HT1080 (cell line): ENCODE measurements at places on chromosomes 1 and 21. TPM values are rescaled to one million over a fixed set of nuclear protein-coding genes. Genes with fewer than 3 reads are reported as not detected.

RNU5D-1 gene
- total RNA-seq = not detected in 2 replicates

MAN1C1 gene
- not detected in 2 replicates for total RNA-seq

CRNN gene
- total RNA-seq = not detected in 2 replicates

MYCL gene
- total RNA-seq = 0.40 and 5.6 TPM in 2 replicates

DNA sequence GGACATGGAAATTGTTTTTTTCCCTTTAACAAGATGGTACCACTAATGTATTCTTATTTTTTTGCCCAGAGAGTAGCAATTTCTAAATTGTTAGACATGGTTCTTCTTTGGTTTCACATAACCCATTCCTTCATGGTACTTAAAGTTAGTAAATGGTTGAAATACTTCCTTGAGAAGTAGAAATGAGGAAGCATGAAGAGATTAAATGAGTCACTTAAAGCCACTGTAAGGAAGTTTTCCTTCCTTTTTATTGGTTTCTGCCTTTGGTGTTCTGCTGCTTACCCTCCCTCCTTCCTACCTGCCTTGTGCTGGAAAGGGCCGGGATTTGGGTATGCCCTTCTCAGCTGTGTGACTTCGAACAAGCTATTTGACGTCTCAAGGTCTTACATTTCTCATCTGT is 101.0 kb downstream of the KIF26B start:
- DNase-seq = no peak

DNA sequence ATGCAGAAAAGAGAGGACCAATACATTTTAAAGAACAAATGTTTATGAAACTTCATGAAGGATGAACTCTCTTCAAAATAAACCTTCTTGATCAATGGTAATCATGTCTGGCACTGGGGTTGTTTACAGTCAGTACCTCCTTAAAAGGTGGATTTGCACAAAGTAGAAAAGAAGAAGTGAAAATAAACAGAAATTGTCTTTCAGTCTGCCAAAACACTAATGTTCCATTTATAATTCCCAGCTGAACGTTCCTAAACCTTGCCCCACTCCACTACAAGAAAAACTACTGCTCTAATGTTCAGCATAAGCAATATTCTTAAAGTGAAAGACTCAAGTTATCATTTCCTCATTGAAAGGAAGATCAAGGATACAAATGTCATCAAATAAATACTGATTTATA is 86.2 kb downstream of the EIF4G3 start:
- no peak for DNase-seq

GRCh38 chr1:171850651-171851350 is 9.5 kb downstream of the DNM3 start:
- no peak for DNase-seq

DNA sequence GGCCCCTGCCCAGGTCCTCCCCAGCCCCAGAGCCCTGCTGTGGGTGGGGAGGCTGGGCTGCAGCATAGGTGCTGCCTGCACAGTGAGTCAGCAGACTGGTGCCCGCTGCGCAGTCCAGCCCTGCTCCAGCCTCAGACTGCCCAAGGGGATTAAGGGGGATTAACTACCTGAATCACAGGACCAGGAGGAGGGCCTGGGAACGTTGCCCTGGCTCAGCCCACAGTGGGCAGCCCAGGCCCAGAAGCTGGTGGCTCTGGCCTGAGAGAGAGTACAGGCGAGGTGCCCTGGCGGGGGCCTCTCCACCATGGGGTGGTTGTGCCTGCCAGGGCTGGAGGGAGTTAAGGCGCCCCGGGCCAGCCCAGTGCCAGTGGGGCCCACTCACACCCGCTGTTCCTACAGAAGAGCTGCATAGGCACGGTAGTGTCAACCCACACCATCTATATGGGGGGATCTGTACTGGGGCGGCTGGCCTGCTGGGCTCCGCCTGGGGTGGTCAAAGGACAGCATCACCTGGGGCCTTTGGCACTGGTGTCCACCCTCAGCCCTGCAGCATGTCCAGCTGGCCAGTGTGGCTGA is 2.3 kb downstream of the OBSCN start:
- DNase-seq = peak; percentile 69

DNA sequence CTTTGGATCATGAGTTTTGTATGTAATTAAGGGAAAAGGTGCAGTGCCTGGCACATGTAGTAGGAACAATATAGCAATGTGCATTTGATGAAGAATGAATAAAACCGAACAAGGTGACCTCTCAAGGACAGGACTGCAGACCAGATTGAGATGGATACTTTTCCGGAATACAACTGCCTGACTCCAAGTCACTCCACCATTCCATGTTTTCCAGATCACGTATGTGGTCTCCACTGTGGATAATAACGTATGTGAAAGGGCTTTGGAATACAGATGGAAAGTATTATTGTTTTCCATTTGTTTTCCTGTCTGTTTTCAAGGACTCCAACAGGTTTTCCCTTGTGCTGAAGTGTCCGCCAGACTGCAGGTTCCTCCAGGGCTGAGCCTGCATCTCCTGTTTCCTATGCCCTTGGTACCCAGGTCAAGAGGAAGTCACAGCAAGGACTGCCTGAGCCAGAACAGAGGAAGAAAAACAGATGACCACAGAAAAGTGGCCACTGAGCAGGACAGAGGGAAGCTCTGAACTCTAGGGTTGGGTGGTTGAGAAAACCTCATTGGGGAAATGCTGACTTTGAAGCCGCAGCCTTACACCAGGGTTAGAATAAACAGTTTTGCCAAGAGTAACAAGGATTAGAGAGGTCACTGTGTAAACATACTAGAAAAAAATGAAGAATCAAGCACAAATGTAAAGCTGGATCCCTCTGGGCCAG is 4.0 kb downstream of the CFAP45 start:
- DNase-seq = no peak

DNA sequence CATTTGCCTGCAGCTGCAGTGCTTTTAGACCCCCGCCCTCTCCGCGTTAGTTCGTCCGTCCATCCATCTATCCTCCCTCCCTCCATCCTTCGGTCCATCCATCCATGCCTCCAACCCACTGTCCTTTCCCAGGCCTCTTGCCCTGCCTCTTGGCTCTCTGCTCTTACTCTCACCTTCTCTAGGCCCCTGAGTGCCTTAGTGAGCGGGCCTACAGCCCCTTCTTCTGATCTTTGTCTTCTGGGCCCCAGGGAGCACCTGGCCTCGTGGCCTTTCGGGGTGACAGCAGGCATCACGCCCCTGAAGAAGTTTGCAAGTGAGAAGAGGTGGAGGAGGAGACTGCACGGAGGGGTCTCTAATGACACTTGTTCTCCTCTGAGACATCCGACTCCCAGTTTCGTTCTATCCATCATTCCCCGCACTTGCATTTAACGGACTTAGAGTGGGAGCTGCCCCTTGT is 842 bp downstream of the ATXN7L2 start:
- DNase-seq = no peak

- no peak for DNase-seq
Measured at GRCh38 chr1:151147665-151148064, 1.2 kb upstream of the SEMA6C start.

GRCh38 chr1:178278916-178279686 is 185.2 kb downstream of the RASAL2 start:
- no peak for DNase-seq

DNA sequence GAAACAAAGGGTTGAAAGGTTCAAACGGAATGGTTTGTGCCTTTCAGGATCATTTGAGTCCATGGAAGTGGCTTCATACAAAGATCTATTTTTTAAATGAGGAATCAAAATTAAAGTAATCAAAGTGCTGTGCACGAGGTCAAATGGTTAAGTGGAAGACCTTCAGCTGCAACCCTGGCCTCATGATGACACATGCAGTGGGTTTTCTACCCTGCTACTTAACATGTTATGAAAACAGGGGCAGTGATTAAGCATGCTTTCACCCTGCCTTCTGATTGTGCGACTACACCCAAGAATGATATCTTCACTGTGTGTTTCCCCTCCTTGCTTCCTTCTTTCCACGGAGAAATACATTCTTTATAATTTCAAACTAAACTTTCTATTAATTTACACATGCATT is 604.2 kb downstream of the LRRIQ3 start:
- peak; percentile 58 for DNase-seq

GRCh38 chr1:201639391-201639790 is 100.5 kb downstream of the NAV1 start:
- DNase-seq = no peak

DNA sequence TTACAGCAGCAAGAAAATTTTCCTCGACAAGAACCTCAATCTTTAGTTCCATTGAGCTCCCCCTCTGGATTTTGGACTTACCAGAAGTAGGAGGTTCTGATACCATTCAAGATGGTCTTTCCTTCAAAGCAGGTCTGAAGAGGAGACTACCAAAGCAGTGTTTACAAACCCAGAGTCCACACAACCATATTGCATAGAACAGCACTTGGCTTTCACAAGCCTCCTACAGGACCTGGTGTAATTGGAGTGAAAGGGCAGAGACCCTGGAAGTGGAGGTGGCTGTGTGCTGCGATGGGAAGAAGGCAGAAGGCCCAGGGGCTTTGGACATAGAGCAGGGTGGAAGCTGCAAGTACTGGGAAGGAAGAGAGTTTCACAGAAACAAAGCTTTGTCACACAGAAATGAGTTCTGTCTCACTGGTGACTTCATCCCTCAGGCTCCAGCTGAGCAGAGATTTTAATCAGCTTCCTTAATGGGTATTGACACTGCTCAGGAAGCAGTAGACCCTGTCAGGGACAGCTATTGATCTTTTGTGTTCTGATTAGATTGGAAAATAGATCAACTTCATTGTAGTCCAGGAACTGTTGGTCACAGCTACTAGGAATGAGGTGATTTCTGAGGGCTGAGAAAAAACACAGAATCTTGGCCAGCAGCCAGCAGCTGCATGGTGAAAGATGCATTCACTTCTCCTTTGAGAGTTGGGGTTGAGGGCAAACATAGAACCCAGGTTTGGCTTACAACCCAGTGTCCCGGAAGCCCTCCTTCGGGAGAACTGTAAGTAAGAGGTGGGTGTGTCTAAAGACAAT is 124.0 kb downstream of the SYT2 start:
- DNase-seq = peak; percentile 25

DNA sequence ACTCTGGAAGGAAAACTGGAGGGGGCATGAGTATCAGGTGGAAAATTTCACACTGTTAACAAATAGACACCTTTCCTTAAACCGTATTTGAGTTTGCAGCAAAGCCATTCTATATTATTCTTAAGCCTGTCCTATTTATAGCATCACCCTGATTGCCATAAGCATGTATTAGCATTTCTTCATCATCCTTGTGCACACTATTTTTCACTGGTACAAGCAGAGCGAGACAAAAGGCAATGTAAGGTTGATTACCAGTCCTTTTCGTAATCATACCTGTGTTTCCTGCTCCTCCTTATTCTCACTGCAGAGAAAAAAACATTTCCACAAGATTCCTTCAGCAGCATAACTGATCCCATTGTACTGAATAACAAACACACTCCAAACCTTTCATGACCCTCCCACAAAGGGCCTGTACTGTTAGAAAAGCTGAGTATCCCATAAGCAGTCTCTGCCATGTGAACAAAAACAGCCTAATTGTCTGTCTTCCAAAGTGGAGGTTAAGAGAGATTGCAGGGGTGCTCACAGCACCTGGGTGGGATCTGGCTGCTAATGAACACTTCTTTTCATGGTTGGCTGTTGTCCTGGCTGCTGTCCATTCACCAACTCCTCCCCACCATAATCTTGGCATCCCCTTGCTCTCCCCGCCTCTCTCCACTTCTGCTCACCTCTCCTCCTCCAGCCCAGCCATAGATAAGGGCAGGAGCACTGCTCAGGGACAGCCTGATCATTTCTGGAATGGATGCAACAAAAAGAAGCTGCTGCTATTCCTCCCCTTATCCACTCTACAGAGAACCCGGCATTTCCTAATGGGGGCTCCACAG is 30.4 kb downstream of the VTCN1 start:
- DNase-seq = no peak

DNA sequence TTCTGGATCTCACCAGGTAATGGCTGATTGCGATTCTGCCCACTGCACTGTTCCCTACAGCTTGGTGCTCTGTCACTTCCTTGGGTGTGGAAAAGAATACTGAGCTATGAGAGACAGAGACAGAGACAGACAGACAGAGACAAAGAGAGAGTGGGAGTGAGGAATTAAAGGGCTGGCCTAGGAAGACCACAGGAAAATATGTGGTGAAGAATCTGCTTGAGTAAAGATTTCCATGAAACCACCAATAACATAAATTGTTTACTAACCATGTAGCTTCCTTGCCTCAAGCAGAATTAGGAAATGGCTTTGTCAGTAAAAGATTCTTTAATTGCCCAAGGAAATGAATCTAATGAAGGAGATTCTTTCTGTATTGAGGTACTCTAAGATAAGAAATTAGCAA is 54.4 kb downstream of the MPZL1 start:
- DNase-seq = no peak

DNA sequence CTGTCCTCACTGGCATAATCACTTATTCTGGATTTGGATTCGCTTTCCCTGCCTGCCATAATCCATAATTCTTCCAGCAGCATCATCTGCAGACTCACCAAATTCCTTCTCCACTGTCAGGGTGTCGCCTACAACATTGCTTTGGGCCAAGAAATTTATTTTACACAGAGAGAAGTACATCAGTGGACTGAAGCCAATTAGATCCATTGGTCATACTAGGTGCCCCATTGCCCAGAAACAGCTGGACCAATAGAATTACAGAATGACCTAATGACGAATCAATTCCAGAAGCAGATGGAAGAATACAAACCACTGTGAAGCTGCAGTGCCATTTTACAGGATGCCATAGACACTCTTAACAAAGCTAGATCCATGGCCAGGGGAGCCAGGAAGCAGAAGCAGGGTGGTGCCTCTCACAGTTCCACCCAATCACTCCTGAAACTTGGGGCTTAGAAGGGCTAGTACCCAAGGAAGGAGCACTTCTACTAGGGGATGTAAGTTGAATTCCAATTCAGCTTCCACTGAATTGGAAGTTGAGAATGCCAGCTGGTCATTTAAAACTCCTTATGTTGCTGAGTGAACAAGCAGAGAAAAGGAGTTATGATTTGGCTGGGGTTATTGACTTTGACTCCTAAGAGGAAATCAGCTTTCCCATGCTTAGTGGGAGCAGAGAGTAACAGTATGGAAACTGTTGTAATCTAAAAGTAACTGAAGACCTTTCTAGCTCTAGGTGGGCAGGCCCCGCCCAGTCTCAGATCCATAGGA is 44.0 kb downstream of the EDN2 start:
- DNase-seq = no peak
